ENCODE measurements at places on chromosomes 6 and 20.

GRCh38 chr6:71284785-71285184 is 3.8 kb upstream of the OGFRL1 start:
- no peak for DNase-seq

DNA sequence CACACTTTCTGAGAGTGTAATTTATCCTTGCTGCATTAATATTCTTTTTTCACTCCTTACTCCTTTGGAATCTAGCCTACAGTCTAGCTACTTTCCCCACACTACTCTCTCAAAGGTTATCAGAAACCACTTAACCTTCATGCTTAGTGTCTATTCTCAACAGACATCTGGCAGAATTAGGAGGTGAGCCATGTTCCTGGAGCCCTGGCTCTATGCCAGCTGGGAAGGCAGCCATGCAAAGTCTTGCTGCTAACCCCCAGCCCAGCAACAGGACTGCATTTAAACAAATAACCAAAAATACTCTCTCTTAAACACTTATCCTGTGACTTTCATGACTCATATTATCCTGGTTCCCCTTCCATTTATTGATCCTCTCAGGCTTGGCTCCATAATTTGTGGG is 260.2 kb downstream of the BCKDHB start:
- DNase-seq: no peak

- DNase-seq: no peak
Observed at GRCh38 chr20:1868856-1869255, 26.4 kb upstream of the SIRPA start.

DNA sequence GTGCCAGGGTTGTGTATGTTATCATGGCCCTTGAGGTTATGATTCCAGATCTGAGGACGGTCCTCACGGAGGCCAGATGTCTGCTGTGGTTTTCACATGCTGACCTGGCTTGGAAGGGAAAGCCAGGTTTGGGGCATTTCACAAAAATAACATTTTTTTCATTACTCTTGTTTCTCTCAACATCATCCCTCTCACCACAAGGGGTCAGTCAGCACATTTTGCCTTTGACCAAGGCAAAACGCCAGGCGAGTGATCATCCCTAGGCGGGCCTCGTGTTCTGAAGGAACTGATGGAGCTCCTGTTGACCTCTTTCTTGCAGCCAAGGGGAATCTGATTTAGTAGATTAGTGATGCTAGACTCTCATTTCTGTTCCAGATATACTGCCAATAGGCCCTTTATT is 133.5 kb downstream of the TBC1D7 start:
- DNase-seq: no peak

DNA sequence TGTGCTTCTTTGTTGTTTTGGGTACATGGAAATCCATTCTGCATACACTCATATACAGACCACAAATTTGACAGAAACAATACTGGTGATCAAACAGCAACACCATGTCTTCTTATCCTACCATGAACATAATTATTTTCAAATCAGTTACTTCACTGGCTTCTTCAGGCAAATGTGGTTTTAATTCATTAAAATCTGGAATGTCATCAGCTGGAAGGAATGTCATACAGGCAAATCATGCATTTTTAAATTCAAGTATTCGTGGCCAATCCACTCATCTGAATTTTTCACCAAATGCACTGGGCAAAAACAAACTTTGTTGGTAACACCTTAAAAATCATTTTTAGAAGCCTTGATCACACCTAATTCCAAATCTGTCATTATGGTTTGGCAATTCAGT is 59.3 kb downstream of the KIF6 start:
- no peak for DNase-seq

- no peak for DNase-seq
Observed at GRCh38 chr20:44035924-44036323, 121.3 kb downstream of the TOX2 start.

- DNase-seq: no peak
Observed at GRCh38 chr6:124090491-124090890, 286.8 kb downstream of the NKAIN2 start.

- DNase-seq: no peak
Observed at GRCh38 chr6:121848523-121849255, 413.2 kb downstream of the GJA1 start.

- no peak for DNase-seq
Observed at GRCh38 chr6:168221000-168221399, 98.6 kb downstream of the DACT2 start.

DNA sequence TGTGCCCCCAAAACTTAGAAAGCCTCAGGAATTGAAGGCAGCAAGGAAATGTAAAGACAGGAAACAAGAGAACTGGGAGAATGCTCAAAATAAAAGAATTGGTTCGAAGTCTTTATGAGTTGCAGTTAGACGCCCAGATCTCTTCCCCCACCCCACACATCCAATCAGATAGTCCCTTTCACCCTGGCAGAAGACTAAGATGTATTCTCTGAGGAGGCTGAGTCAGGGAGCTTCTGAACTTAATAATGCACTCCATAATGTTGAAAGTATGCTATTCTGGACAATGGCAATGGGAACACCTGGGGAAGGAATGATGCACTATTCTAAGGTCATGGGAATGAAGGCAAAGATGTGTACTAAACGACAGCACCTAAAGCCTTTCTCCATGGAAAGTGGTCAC is 173.6 kb downstream of the MTFR2 start:
- no peak for DNase-seq

DNA sequence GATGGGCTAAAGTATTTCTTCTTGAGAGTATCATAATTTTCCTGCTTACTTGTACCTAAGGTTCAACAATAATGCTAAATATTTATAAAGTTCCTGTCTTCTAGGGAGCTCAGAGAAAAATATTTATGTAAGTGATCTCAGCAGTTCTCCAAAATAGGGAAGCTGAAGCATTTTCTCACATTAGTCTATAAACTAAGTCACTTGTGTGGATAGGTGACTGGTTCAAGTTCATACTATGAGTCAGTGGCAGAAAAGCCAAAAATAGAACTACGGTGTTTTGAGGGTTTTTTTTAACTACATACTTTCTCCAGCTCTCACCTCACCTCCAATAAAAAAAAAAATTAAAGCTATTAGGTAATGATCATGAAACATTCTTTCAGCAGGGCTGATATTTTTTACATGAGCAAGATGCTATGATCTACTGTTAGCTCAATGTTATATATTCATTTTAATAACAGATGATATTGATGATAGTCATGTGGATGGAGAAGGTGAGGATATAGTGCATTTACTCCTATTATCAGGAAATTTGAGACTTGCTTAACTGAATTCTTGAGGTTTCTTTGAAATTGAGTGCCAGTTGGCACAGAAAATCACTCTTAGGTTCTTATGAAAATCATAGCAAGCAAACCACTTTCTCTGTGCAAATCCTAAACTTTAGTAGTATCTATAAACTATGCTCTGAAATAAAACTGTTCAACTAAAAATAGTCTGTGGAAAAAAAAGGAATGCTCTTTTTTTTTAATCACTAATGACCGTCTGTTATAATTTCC is 4.1 kb upstream of the MOXD1 start:
- no peak for DNase-seq

DNA sequence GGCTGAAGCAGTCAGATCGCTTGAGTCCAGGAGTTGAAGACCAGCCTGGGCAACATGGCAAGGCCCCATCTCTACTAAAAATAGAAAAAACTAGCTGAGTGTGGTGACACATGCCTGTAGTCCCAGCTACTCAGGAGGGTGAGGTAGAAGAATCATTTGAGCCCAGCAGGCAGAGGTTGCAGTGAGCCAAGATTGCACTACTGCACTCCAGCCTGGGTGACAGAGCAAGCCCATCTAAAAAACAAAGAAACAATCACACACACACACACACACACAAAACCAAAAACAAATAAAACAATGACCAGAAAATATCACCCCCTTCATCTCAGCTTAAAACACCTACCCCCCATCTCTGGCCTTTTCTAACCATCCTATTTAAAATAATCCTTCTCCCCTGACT is 68.0 kb downstream of the BTBD9 start:
- no peak for DNase-seq

GRCh38 chr6:63975699-63976098 is 340.1 kb downstream of the PHF3 start:
- no peak for DNase-seq

DNA sequence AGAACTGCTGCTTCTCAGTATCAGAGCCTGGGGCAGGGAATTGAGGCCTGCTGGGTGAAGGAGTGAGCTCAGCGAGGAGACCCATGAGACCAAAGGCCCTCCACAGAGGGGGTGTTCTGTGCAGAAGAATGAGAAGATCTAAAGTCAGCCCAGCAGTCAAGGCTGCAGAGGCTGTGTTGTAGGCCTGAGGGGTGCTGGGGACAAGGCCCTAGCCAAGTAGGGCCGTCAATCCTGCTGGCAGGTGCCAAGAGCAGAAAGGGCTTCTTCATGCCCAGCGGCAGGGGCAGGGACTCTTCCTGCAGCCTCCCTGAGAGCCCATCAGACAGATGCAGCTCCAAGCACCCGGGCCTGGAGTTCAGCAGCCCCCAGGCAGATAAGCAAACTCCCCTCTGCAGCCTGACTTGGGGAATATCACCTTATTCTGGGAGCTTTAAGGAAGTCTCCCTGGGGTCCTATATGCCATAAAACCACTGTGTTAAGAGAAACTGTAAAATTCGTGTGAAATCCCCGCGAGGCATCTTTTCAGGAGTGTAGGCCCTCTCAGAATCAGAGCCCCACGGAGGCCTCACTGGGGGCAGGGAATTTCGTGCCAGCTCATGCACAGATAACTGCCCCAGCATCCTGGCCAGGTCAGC is 9.0 kb downstream of the CCDC167 start:
- DNase-seq: no peak

DNA sequence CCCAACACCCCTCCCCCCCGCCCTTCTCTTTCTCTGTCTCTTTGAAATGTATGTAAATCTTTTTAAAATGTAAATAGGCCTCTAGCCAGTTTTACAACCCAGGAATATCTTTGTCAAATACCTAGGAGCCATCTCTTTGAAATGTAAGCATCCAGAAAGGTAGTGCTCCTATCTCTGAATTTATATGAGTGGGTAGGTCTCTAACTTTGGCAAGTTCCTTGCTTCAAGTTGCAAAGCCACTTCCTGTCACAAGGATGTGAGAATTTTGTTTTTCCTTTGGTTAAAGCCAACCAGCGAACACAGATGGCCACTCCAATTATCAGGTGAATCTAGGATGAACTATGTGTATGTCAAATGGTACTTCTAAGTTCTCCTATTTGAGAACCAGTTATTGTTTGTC is 6.2 kb upstream of the DEFB132 start:
- DNase-seq: no peak

GRCh38 chr6:79077715-79078074 is 359 bp downstream of the PHIP start:
- DNase-seq: peak; percentile 33

DNA sequence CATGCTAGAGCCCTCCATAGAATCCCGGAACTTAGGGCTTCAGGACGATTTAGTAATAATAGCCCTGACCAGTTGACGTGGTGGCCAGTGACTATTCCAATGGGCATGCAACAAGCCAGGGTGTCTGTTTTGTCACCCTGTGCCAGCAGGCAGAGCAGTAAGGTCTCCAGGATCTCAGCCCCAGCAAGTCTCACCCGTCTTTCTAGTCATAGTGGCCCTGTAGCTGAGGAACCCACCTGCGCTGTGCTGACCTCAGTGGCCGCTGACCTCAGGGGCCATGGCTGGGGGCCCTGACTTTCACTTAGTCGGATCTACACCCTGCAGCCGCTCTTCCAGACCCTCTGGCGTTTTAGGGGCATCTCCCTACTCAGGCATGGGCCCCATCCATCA is 36.8 kb downstream of the PRR18 start:
- no peak for DNase-seq

DNA sequence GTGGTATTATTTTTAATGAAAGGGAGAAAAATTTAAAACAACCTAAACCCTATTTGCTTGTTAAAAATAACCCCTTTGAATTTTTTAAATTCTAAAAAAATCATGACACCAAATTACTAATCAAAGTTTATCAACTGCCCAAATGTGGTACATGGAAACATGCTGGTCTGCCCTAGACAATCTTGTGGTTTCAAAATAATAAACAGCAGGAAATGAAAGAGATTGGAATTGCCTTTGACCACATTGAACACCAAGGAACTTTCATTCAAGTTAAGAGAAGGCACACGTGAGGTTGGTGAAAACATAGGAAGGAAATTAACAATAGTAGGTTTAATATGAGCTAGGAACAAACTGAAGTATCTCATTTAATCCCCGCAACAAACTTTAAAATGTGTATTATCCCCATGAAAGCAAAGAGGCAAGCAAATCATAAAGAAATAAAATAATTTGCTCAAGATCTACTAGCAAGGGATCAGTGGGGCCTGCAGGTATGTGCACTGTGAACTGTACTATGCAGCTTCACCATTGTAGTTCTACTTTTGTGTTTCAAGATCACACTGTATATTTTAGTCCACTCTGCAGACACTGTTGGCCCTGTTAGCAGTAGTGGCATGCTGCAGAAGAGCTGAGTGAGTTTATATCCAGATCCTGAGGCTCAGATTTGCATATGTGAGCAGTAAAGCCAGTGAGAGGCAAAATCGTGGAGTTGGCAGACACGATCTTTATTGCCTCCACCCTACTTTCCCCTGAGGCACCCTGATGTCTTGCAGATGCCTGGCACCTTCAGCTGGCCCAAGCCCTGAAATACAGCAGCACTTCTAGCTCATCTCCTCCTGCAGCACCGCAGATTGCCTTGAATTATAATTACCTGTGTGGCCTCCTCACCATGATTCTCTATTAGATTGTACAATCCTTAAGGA is 157.8 kb upstream of the TENT5A start:
- DNase-seq: no peak

GRCh38 chr6:75386050-75386770 is 101.6 kb upstream of the TMEM30A start:
- no peak for DNase-seq

DNA sequence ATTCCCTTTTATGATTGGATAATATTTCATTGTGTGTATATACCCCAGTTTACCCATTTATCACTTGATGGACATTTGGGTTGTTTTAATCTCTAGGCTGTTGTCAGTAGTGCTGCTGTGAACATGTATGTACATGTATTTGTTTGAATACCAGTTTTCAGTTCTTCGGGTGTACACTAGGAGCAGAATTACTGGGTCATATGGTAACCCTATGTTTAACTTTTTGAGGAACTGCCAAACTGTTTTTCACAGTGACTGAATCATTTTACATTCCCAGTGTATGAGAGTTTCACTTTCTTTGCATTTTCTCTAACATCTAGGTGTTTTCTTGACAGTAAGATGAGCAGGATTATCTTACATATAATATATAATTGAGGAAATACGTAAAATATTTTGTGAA is 44.7 kb upstream of the ADIG start:
- no peak for DNase-seq

- DNase-seq: no peak
Observed at GRCh38 chr6:107509506-107509905, 19.6 kb downstream of the SOBP start.

- no peak for DNase-seq
Observed at GRCh38 chr6:43966374-43966658, 160.9 kb downstream of the MRPL14 start.

- DNase-seq: no peak
Observed at GRCh38 chr6:159008656-159009288, 8.8 kb upstream of the RSPH3 start.

All from activated T-helper 9 cell treated with anti-CD3 and anti-CD28 coated beads, Interleukin-2, amount 50 U/mL, for 16 hours (primary cell).